ENCODE measurements at places on chromosomes 13 and 19. TPM values are rescaled to one million over a fixed set of nuclear protein-coding genes. Genes with fewer than 3 reads are reported as not detected.

Gene RNF17
- total RNA-seq, result not detected

Gene BRME1
- 0.49 TPM for total RNA-seq

Gene ODAD3
- 1.5 TPM for total RNA-seq

Gene NCAN
- total RNA-seq, result 4.8 TPM

Gene LILRA1
- total RNA-seq, result not detected

Gene PODNL1
- not detected for total RNA-seq

Gene DCT
- total RNA-seq, result 0.09 TPM

Gene ZFP28
- 11.2 TPM for total RNA-seq

Gene BCKDHA
- 25.7 TPM for total RNA-seq

Gene FCER2
- total RNA-seq, result not detected

Gene DNMT1
- 204 TPM for total RNA-seq

Gene APLP1
- total RNA-seq, result 191 TPM

Gene COL4A1
- 105 TPM for total RNA-seq

Gene OR7D2
- total RNA-seq, result 1.4 TPM

Gene ZNF614
- 21.5 TPM for total RNA-seq

Gene MYBPC2
- total RNA-seq, result 0.65 TPM

Gene DZIP1
- total RNA-seq, result 47.1 TPM

Gene PDS5B
- total RNA-seq, result 34.6 TPM

Gene PTPRS
- 403 TPM for total RNA-seq

Gene CGB7
- total RNA-seq, result 0.31 TPM

Gene LILRB5
- not detected for total RNA-seq

Gene ONECUT3
- total RNA-seq, result 0.09 TPM

Gene KIR2DL4
- not detected for total RNA-seq

Gene TGFBR3L
- total RNA-seq, result 1.8 TPM

Gene FUT1
- total RNA-seq, result 5.1 TPM

Gene MEIOSIN
- 0.06 TPM for total RNA-seq

Gene INSR
- total RNA-seq, result 23.0 TPM

Gene SLC25A41
- total RNA-seq, result 0.46 TPM

Gene TBXA2R
- total RNA-seq, result 0.09 TPM

Gene DENND1C
- total RNA-seq, result 0.19 TPM

Gene SUGP1
- 46.1 TPM for total RNA-seq

Gene FLT3LG
- total RNA-seq, result 0.96 TPM

Gene SLC39A3
- total RNA-seq, result 6.1 TPM

Gene PRR36
- total RNA-seq, result 0.07 TPM

Gene UHRF1
- 34.1 TPM for total RNA-seq
